Stimulated activated CD8-positive, alpha-beta memory T cell treated with anti-CD3 and anti-CD28 coated beads, Interleukin-2, amount 100 ng/mL, for 1 hour (primary cell): ENCODE measurements at places on chromosomes 3 and 15.
A peak's percentile ranks its signal among the peaks of the same experiment; 100 is the strongest.

DNA sequence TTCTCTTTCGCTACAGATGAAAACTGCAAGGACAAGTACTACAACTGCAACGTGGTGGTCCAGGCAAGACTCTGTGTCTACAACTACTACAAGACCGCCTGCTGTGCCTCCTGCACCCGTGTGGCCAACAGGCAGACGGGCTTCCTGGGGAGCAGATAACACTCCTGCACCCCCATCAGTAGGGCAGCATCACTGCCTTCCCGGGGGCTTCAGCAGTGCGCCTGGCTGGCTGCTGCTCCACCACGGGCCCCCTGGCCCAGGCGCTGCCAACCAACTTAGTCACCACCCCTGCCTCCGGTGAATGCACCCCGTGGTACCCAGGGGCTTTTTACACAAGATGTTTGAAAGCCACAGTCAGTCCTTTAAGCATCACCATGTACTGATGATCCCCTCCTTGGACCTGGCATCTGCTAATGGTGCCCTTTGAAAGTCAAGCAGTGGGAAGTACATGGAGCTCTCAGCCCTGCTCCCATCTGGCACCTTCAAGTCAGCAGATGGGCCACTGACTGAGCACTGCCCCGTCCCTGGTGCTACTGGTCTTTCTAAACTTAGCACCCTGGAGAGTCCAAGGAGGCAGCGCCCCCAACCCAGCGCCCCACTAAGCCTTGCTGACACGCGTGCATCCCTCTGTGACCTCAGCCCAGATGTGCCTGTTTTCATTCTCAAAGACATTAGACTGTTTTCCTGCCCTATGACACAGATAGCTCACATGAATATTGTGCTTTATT lies 33.0 kb upstream of the NR2E3 start:
- DNase-seq: no peak

DNA sequence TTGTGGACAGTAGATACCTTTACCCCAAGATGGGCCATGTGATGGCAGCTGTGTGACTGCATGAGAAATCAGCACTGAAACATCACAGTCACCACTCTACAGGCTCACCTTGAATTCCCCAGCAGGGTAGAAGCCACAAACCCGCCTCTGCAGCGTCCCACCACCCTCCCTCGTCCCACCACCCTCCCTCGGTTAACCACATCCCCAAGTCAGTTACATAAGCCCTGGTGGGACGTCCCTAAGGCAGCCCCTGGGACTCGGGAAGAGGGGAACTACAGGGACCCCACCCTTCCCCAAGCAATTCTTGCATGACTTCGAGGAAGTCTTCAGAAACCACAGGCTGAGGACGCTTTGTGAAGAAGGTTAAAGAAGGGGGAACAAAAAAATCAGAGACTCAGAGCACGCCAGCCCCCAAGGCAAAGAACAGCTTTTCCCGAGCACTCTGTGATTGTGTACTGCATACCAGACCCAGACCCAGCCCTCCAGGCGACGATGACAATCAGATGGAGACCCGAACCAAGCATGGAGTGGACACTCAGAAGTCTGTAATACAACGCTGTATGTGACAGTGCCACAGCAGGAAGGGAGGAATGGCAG lies 60.5 kb downstream of the SH3BP5 start:
- DNase-seq: peak; percentile 73

DNA sequence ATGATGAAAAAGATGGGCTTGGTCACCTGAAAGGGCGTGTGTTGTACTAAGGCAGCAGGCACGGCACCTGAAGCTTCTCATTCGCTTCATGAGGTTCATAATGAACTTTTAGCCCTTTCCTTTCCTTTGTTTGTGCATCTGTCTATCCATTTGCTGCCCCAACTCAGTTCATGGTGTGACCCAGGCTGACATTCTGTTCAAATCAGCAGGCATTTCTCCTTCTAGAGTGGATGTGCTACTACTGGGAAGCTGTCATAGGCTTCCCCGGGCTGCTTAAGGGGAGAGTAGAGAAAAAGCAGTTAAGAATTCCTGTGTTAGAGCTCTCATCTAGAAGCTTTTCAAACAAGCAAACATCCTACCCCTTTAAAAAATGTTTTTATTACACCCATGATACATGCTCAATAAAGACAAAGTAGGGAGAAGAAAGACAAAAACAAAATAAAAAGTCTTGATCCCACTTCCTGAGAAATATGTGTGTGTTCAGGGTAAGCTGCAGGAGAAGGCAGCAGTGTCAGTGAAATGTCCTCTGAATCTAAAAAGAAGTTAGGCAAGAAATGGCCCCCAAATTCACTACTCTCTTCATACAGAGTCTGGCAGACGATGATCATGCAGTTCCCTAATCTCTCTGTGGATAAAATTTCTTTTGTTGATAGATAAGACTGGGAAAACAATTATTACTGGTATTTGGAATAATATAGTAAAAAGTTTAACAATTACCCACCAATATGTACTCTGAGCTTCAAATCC lies 136.9 kb upstream of the PFN2 start:
- DNase-seq: no peak

DNA sequence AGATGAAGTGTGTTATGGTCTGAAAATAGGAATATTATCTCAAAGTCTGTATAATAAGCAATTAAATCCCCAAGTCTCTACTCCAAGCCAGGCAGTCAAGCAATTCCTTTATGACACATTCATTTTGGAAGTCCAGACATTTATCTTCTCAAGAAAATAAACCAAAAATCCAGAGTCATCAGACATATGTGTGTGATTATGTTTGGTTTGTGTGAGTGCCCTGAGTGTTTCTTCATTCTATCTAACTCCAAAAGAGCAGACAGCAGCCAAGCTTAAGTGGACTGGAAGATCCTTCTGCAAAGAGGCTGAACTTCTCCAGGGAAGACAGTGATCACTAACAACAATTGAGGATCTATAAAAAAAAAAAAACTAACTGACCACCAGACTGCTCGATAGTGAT lies 239.8 kb downstream of the STAG1 start:
- no peak for DNase-seq

GRCh38 chr15:98506172-98506571 lies 142.2 kb upstream of the IGF1R start:
- DNase-seq: no peak

DNA sequence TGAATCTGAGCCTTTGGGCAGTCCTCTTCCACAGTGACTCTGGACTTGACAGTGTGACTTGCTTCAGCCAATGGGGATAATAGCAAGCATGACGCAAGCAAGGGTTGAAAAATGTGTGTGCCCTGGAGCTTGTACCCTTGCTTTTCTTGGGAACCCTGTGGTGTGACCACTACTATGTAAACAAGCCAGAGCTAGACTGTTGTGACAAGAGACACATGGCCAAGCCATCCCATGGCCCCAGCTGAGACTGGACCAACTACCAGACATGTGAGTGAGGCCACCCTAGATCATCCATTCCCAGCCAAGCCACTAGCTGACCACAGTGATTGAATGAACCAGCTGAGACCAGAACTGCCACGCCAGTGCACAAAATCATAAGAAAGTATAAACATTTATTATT lies 11.8 kb downstream of the MYO1E start:
- DNase-seq: no peak

GRCh38 chr15:58748852-58749531 lies 515 bp downstream of the ADAM10 start:
- no peak for DNase-seq

- no peak for DNase-seq
Measured at GRCh38 chr3:150149651-150150051, 179.0 kb upstream of the PFN2 start.

DNA sequence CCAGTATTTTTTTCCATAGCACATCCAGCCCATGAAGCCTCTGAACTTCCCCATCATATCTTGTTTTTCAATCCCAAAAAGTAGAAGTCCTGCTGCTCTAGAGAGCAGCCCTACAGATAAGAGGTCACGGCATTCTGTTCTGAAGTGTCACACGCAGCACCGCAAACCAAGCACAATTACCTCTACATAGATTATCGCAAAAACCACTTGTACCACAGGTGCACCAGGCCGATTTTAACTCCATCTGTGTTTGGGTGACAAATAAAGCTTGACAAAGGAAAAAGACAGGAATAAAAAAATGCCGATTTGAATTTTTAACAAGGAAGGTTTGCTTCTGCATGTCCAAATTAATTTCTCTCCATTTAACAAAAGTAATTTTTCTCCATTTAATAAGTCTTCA lies 113.7 kb downstream of the MYO5A start:
- DNase-seq: no peak

DNA sequence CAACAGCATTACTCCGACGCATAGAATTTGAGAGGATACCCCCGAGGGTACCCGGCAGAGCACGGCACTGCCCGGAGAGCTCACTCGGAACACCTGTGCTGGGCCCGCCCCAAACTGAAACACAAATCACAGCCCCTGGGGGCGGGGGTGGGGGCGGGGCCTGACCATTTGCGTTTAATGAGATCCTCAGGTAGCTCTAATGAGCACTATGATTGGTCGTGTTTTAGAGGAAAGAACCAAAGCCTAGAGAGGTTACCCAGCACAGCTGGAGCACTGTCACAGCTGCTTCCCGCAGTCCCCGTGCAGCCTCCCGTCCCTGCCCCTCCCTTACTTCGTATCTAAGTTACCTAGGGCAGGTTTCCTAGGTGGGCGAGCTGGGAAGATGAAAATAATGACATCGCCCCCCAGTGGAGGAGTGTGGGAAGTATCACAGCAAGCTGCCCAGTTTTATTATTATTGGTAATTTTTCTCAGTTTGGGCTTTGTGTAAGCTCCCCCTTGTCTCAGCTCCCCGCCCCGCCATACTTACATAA lies 187.1 kb downstream of the PDE8A start:
- no peak for DNase-seq

DNA sequence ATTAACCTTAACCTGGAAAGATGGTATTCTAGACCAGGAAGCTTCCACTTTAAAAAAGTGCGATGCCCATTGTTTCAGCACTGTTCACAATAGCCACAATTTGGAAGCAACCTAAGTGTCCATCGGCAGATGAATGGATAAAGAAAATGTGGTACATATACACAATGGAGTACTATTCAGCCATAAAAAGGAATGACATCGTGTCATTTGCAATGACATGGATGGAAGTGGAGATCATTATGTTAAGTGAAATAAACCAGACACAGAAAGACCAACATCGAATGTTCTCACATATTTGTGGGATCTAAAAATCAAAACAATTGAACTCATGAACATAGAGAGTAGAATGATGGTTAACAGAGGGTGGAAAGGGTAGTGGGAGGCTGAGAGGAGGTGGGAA lies 94.2 kb downstream of the NR2F2 start:
- DNase-seq: no peak

- no peak for DNase-seq
Measured at GRCh38 chr3:11494131-11494916, 149.4 kb downstream of the VGLL4 start.

DNA sequence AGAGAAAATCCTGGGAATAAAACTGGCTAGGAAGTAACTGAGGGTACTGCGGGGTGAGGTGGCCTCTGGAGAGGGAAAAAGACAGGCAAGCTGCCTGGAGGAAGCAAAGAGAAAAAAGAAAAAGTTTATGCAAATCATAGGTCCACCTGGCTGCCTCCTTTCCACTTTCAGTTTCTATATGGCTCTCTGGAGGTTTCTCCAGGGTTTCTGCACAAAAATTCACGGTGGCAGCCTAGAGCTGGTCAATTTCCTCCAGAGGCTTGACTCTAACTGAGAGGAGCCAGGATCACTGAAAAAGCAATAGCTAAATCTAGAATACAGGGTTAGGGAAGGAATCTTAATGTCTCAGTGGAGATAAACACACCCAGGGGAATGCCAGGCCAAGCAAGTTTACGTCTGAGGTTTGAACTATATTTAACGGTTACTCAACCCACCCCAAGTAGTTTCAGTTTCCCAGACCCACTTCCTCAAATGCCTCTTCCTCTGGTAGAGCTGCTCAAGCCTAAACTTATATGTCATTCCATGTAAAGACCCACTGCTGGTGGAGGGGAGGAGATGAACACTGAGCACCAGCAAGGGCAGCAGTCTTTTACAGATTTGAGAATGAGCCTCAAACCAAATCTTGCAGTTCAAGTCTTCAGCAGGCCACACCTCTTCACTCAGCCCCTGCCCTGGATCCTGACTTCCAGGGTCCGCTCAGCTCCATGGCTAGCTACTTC lies 5.7 kb downstream of the LYSMD2 start:
- no peak for DNase-seq

DNA sequence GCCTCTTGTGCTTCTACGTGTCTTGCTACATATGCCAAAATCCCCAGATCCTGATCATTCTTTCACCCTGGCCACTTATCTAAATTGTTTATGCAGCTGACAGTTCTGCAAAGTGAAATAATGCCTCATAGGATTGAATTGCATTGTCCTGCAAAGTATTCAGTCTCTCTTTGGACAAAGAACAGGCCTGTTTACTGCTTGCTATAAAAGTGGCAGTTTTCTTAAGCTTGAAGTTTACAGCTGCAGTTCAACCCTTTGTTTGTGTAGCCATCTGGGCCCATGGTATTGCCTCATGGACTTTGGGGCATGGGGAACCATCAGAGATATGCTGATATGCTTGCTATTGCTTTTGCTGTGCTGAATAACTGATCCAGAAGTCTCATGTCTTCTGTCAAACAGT lies 523.2 kb downstream of the OTOL1 start:
- no peak for DNase-seq
